ENCODE measurements at places on chromosomes 1 and 21. TPM values are rescaled to one million over a fixed set of nuclear protein-coding genes. Genes with fewer than 3 reads are reported as not detected.

MYOG gene
- not detected for total RNA-seq

- H3K4me1 ChIP-seq: peaks cover 27% of the 10 kb centered on the region
- no peaks in the 10 kb centered on the region for H3K27me3 ChIP-seq
- no peaks in the 10 kb centered on the region for H3K36me3 ChIP-seq
- no peak overlapping the region for H3K4me3 ChIP-seq
- DNase-seq: no peak
Observed at GRCh38 chr1:53134042-53134485, 8.4 kb downstream of the SLC1A7 start.

DNA sequence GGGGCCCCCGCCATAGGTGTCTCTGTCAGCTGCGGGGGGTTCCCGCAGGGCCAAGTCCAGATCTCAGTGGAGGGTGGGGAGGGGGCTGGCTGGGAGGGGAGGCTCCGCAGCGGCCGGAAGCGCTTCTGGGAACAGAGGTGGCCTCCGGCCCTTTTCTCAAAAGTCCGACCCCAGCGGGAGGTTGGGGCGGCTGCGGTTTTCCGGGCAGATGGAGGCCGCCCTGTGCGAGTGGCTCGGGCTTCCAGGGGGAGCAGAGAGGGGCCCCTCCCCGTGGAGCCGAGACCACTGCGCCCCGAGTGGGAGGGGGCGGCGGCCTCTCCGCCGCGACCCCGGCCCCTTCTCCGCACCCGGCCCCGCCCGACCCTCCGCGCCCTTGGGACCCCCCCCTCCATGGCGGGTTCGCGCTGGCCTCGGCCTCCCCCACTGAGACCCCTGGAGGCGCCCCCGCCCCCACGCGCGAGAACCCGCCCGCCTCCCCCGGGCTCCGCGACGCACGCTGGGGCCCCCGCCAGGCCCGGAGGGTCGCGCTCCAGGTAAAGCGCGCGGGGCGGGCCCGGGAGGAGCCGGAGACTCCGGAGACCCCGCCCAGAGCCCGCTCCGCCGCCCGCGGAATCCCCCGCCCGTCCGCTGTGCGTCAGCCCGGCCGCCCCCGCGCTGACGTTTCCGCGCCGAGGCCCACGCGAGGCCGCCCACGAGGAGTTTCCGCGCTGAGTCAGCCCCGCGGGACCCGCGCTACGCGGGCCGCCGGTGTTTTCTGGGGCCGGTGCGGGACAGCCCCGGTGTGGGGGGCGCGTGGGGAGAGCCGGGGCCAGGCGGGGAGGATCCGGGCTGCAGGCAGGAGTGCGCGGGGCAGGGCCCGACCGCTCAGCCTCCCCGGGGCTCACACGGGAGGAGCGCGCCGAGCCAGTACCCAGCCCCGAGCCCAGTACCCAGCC lies 5.2 kb downstream of the TNFRSF18 start:
- peaks cover 3% of the 10 kb centered on the region for H3K4me1 ChIP-seq
- DNase-seq: no peak
- peak overlapping the region; percentile 29 for H3K4me3 ChIP-seq
- no peak overlapping the region for H3K27ac ChIP-seq
- H3K36me3 ChIP-seq: no peaks in the 10 kb centered on the region
- peaks cover 3% of the 10 kb centered on the region for H3K27me3 ChIP-seq

TMIGD3 gene
- not detected for total RNA-seq

DEPDC1 gene
- 49.5 TPM for total RNA-seq

DNA sequence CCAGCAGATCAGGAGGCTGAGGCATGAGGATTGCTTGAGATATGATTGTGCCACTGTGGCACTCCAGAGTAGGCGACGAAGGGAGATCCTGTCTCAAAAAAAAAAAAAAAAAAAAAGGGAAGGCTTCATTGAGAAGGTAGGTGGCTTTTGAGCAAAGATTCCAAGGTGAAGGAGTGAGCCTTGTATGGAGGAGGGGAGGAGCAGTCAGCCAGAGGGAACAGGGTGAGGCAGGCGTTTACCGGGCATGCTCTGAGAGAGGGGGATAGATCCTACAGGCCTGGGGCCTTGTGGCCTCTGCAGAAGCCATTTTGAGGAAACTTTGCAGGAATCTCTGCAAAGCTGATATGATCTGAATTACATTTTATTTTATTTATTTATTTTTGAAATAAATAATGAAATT lies 5.1 kb upstream of the HDAC1 start:
- H3K27me3 ChIP-seq: no peaks in the 10 kb centered on the region
- no peak overlapping the region for H3K27ac ChIP-seq
- peaks cover 11% of the 10 kb centered on the region for H3K4me1 ChIP-seq
- H3K4me3 ChIP-seq: no peak overlapping the region

DNA sequence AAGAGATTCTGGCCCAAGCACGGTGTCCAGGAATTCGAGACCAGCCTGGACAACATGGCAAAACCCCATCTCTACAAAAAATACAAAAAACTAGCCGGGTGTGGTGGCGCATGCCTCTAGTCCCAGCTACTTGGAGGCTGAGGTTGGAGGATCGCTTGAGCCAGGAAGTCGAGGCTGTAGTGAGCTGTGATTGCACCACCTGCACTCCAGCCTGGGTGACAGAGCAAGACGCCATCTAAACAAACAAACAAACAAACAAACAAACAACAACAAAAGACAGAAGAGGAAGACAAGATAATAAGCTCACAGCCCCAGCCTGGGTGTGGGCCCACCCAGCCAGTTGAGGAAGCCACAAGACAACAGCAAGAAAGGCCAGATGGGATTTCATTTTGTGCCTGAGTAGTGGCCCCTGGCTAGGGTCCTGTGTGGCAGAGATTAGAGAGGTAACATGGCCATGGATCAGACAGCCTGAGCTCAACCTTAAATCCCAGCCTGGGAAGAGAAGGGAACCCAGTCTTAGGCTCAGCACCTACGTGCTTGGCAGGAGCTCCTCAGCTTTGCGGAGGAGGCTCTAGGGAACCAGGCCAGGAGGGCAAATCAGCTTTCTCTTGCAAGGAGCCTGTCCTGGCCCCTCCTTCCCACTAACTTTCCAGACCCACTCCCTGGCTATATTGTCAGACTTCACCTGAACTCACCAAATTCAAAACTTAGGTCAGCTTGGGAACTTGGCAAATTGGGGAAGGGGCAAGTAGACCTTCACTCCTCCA lies 4.9 kb upstream of the BEST4 start:
- H3K4me3 ChIP-seq: no peak overlapping the region
- no peaks in the 10 kb centered on the region for H3K27me3 ChIP-seq
- H3K4me1 ChIP-seq: peaks cover 3% of the 10 kb centered on the region
- DNase-seq: no peak
- no peak overlapping the region for H3K27ac ChIP-seq

L1TD1 gene
- total RNA-seq: not detected

DNA sequence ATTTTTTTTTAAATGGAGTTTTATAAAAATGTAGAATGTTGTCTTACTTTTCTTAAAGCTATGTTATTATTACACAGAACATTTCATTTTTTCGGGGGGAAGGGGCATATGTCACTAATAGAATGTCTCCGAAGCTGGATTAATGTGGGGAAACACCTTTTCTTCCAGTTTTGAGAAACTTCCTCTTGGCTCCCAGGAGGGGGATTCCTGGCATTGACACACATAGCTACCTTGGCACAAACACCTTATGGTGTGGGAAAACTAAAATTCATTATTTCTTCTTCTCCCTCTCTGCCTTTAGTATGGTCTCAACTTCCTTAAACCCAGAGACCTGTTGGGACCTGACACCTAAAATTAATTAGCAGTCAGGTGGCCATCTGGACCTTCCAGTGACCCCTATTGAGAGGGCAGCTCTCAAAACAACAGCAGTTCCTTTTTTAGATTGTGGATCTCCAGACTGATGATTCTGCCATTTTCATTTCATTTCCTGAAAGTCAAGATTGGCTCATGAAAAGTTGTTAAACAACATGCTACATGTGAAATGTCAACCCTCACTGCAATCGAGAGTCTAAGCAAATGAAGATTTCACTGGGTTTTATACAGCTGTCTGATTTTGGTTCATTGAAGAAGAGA lies 70.1 kb upstream of the EDEM3 start:
- H3K27me3 ChIP-seq: no peaks in the 10 kb centered on the region
- no peak overlapping the region for H3K27ac ChIP-seq
- H3K4me3 ChIP-seq: no peak overlapping the region
- peaks cover 42% of the 10 kb centered on the region for H3K4me1 ChIP-seq
- no peak for DNase-seq

MPZ gene
- not detected for total RNA-seq

DNA sequence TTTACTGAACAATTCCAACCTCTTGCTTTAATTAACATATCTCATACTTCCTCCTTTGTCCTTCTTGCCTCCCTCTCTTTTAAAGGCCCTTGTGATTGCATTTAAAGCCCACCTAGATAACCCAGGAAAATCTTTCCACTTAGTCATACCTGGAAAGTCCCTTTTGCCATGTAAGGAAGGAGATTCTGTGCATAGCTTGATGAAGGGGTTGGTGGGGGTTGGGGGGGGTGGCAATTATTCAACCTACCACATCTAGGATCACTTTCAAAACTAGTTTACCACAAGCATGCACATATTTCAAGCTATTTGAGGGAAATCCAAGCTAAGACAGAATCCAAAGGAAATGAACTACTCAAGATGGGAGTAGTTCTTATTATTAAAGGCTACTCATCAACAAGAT lies 249.1 kb upstream of the PTBP2 start:
- H3K27me3 ChIP-seq: no peaks in the 10 kb centered on the region
- peaks cover 24% of the 10 kb centered on the region for H3K4me1 ChIP-seq
- peak; percentile 49 for DNase-seq
- H3K36me3 ChIP-seq: no peaks in the 10 kb centered on the region
- H3K27ac ChIP-seq: peak overlapping the region; percentile 78

DNA sequence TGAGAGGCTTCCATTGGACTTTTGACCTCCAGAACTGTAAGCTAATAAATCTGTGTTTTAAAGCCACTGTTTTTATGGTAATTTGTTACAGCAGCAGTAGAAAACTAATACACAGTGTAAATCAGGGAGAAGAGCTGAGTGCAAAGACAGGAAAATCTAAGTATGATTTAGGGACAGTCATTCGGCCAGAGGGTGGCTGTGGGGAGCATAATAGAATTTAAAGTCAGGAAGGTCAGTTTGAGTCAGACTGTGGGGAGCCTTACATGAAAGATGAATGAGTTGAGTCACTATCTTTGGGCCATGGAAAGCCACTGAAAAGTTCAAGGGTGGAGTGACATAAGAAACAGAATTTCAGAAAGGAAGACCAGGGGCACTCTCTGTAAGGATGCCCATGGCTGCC lies 52.4 kb upstream of the SSX2IP start:
- no peak overlapping the region for H3K4me3 ChIP-seq
- H3K27ac ChIP-seq: no peak overlapping the region
- no peak for DNase-seq
